NCI-H1092 (cell line): ENCODE measurements at places on chromosomes 6 and 20.

- DNase-seq: peak; percentile 55
These were observed 30.9 kb upstream of the AVP start for GRCh38 chr20:3115190-3116107.

- DNase-seq: no peak
These were observed 121.5 kb upstream of the FOXQ1 start for GRCh38 chr6:1190366-1190765.

DNA sequence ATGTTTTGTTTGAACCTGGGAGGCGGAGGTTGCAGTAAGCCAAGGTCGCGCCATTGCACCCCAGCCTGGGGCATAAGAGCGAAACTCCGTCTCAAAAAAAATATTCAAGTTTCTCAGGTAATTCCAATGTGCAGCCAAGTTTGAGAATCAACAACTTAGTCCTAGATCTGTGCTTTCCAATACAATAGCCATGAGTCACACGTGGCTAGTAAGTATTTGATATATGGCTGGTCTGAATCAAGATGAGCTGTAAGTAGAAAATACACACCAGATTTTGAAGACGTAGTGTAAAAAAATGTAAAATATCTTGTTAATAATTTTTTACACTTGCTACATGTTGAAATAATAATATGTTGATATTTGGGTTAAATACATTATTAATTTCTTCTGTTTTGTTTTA lies 35.0 kb upstream of the BTBD3 start:
- no peak for DNase-seq

DNA sequence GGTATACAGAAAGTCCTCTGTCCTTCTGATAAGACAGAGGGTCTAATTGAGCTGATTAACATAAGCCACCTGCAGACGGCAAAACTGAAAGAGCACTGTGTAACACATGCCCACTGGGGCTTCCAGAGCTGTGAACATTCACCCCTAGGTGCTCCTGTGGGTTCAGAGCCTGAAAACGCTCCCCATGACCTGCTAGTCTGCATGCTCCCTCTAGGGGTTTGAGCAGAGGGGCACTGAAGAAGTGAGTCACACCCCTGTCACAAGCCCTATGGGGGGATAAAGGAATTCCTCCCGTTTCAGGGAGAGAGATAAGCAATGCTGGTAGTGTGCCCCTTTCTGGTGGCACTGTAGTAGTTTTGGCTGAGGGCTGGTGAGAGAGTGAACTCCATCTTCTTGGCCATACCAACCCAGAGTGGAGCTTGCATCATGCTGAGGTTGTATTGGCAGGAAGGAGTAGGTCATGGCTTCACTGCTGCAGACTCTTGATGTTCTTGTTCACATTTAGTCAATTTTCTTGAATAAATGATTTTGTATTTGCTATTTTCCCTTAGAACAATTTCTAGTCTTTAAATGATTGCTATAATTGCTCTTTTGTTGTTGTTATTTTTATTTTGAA lies 637.5 kb upstream of the MAN1A1 start:
- no peak for DNase-seq

GRCh38 chr20:1845163-1845523 lies 50.1 kb upstream of the SIRPA start:
- no peak for DNase-seq

DNA sequence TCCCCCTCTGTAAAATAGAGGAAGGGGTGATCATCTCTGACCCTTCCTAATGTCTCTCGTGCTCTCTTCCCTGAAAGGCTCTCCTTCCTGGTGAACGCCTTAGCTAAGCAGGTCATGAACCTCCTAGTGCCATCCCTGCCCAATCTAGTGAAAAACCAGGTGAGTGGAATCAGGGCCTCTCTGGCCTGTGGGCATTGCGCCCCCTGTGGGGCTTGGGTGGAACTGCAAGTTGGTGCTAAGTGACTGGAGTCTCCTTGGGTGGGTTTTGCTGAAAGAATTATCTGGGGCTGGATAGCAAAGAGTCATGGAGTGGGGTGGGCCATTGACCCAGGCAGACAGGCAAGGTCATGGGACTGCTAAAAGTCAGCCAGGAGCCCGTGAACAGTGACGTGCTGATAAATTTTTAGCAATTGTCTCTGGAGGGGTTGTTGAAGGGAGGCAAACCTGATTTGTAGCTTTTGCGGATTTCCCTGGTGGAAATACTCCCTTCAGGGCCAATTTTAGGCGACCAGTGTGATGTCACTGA lies 8.9 kb downstream of the BPIFB1 start:
- peak; percentile 57 for DNase-seq

DNA sequence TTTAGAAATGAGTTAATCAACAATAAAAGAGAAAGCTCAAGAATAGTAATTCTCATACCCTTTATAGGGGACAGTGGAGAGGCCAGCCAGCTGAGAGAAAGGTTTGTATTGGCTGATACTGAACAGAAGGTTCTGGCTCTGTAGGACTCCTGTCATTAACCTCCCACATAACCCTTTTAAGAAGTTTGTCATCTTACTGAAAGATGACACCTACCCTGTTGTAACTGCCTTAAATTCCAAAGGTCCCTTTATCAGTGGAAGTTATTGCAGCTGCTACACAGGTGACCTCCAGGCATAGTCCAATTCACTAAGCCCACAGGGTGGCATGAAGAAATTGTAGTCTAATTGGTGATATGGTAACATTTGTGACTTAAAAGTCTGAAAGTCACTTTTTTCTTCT lies 790.1 kb downstream of the TENT5A start:
- DNase-seq: no peak

DNA sequence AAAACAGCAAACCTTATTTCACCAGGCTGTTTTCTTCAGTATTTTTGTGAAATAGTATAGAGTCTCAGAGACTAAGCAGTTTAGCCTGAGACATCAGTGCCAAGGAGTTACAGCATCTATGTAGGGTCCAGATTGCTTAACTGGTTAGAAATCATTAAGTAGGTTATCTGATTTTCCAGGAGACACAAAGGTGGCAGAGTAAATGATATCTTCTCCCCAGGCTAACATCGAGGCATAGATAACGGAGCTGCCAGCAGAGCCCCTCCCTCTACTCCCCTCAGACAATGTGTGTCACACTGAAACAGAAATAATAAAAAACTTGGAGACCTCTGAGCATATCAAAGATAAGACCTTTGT lies 473.0 kb upstream of the CITED2 start:
- no peak for DNase-seq

- DNase-seq: no peak
These were observed 3.8 kb downstream of the EFHC1 start for GRCh38 chr6:52423971-52424381.

GRCh38 chr6:107386340-107386739 lies 73.0 kb downstream of the PDSS2 start:
- no peak for DNase-seq

GRCh38 chr20:57773059-57773815 lies 63.4 kb upstream of the PMEPA1 start:
- no peak for DNase-seq

GRCh38 chr6:137761072-137761471 lies 106.0 kb upstream of the TNFAIP3 start:
- DNase-seq: no peak

DNA sequence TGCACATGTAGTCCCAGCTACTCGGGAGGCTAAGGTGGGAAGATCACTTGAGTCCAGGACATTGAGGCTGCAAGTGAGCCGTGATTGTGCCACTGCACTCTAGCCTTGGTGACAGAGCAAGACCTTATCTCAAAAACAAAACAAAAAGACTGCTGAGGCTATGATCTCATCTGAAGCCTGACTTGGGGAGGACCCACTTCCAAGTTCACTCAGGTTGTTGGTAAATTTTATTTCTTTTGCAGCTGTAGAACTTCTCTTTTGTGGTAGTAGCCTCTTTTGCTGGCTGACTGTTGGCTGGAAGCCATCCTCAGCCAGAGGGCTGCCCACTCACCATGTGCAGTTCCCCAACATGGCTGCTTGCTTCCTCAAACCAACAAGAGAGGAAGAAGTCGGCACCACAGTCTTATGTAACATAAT lies 36.8 kb upstream of the ME1 start:
- DNase-seq: no peak

- DNase-seq: no peak
These were observed 911.6 kb downstream of the TFAP2A start for GRCh38 chr6:9503111-9503761.

DNA sequence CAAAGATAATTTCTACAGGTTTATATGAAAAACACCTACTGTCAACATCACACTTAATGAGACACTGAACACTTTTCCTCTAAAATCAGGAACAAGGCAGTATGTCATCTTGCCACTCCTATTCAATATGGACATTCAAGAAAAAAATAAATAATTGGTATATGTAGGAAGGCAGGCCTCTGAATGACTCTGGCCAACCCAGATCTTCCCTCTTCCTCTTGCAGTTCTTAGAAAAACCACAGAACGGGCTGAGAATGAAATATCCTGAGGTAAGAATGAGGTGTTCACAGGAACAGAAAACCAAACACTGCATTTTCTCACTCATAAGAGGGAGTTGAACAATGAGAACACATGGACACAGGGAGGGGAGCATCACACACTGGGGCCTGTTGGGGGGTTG lies 1207.2 kb upstream of the CITED2 start:
- DNase-seq: no peak

- no peak for DNase-seq
These were observed 30.3 kb downstream of the TRMT11 start for GRCh38 chr6:126016591-126016990.

DNA sequence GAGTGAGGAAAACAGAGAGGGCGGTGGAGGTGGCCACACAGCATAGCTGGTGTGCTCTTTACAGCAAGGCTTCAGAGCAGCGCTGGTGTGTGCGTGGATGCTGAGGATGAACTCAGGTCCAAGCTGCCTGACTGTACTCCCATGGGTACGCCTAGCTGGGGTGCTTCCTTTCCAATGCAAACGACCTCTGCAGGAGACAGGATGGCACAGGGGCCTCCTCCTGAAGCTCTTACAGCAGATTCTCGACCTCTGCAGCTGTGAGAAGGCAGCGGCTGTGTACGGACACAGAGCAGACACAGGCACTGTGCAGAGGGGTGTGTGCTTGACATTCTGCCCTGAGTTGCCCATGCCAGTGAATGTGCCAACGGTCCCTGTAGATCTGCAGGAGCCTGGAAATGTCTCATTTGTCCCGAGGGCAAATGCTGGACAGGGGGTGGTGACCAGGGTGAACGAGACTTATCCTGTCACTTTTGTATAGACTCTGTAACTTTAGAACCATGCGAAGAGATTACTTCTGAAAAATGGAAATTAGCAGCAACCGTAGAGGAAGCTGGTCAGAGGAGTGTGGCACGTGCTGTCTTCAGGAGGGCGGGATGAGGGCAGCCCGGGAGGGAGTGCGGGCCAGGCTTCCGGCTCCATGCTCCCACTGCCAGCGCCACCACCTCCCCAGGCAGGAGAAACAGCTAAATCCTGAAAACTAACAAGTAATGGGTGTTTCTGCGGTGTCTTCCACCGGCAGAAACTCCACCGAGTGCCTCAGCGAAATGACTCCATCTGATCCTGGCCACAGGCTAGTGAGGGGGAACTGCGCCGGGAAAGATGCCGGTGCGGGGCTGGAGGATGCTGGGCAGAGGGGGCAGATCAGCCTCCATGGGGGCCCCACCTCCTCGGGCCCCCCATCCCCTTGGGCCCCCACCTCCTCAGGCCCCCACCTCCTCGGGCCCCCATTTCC lies 120.9 kb upstream of the RPS6KA2 start:
- no peak for DNase-seq

DNA sequence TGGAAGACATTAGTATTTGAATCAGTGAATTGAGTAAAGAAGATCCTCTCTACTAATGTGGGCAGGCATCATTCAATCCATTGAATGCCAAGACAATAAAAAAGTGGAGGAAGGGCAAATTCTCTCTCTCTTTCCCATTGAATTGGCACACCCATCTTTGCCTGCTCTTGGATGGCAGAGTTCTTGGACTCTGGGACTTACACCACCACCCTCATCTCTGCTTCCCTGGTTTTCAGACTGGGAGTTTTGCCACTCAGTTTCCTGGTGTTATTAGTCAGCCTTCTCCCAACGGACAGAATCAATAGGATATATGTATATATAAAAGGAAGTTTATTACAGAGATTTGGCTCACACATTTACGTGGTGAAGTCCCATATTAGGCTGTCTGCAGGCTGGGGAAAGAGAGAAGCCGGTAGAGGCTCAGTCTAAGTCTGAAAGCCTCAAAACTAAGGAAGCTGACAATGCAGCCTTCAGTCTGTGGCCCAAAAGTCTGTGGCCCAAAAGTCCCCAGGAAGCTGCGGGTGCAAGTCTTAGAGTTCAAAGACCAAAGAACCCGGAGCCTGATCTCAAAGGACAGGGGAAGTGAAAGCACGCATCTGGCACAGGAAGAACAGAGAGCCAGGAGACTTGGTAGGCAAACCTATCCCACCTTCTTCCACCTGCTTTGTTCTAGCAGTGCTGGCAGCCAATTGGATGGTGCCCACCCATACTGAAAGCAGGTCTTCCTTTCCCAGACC lies 64.4 kb downstream of the SMPDL3A start:
- DNase-seq: no peak

DNA sequence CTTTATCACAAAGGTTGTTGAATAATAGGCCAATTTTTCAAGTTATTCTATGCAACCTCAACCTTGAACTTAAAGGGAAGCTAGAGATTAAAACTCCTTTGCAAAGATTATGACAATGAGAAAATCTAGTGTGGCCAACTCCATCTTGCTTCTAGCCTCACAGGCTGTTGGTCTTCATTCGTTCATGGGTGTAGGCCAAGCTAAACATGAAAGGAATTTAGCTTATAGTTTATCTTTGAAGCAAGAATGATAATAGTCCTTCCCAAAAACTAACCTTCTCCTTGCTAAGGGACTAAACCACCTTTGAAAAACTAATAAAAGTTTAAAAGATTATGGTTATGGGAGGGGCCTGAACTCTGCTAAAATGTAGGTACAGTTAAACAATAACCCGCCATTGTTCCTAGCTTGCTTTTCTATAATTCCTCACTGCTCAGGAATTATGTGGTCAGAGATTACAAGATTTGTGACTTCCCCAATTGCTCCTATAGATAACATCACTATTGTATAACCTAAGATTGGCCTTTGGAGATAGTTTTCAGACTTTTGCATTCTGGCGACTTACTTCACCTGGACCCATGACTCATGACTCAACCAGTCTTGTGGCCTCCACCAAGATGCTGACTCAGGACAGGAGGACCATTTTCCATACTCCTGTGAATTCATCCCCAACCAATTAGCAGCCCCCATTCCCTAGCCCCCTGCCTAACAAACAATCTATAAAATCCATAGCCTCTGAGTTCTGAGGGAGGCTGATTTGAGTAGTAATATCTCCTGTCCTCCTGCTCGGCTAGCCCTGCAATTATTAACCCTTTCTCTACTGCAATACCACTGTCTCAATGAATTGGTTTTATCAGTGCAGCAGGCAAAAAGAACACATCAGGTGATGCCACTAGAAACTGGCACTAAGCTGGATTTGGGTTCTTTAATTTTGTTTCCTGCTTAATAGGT lies 154.5 kb downstream of the CD83 start:
- no peak for DNase-seq

DNA sequence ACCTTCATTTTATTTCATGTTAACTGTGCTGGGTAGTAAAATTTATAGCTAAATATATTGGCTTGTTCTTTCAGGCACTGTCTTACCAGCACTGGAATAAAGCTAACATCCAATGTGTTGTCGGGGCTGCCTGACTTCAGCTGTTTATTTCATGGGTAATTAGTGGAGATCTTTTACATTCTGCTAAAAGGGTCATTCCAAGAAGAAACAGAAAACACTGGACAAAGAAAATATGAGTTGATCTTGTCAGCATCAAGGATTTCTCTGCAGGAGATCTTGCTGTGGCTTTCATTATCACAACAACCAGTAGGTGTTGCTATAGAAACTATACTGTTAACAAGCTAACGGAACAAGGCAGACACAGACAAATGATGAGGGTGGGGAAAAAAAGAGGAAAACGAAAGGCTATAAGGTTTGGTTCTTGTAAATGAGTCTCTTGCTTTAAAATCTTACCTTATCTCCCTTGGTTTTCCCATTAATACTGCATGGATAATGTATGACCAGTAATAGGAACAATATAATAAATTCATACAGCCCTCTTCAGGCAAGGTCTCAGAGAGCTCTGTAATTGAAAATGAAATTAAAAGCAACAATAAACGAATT lies 206.8 kb downstream of the SIM1 start:
- DNase-seq: peak; percentile 8
